ENCODE measurements at places on chromosomes 1 and 21.

- DNase-seq: no peak
These were observed 82.8 kb upstream of the CD34 start for GRCh38 chr1:207993477-207994445.

GRCh38 chr1:156608981-156609380 is 7.7 kb upstream of the GPATCH4 start:
- DNase-seq: peak; percentile 45

GRCh38 chr1:147334292-147334691 is 91.8 kb downstream of the CHD1L start:
- DNase-seq: no peak

DNA sequence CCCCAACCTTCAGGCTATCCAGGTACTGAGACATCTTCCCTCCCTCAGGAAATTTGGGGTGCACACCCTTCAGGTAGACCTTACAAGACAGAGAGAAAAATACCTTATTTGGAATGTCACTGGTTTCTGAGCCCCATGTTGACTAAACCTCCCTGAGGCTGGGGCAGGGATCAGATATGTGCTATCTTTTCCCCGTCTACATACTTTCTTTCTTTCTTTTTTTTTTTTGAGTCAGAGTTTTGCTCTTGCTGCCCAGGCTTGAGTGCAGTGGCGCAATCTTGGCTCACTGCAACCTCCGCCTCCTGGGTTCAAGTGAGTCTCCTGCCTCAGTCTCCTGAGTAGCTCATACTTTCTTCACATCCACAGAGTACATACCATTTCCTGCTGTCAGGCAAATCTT is 1.6 kb downstream of the CYB5R1 start:
- DNase-seq: no peak

DNA sequence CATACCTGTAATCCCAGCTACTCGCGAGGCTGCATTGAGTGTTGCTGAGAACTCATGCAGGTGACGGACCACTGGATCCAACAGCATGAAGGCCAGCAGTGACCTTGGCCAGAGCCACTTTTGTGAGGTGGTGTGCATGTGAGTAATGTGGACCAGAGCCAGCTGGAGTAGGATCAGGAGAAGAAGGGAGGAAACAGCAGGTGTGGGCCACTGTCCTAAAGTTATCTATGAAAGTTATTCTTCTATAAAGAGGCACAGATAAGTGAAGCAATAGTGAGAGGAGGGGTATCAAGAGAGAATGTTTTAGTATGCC is 47.8 kb downstream of the TCP10L start:
- DNase-seq: no peak

- DNase-seq: no peak
These were observed 390 bp upstream of the S100A9 start for GRCh38 chr1:153357076-153357852.

- DNase-seq: no peak
These were observed 107.0 kb upstream of the HMCN1 start for GRCh38 chr1:185627171-185627570.

DNA sequence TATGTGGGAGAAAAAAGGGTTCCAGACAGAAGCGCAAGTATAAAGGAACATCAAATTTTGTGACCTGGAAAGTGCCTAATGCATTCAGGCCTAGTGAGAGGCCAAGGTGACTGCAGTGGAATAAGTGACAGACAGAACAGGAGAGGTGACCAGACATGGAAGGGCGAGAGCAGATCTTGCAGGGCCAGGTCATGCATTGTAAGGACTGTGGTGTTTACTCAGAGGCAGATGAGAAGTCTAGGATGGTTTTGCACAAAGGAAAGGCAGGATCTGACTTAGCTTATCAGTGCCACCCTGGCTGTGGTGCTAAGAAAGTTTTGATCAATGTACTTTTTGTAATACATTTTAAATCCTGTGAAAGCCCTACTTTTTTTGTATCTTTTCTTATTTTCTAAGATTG is 34.1 kb upstream of the AHCYL1 start:
- DNase-seq: no peak

DNA sequence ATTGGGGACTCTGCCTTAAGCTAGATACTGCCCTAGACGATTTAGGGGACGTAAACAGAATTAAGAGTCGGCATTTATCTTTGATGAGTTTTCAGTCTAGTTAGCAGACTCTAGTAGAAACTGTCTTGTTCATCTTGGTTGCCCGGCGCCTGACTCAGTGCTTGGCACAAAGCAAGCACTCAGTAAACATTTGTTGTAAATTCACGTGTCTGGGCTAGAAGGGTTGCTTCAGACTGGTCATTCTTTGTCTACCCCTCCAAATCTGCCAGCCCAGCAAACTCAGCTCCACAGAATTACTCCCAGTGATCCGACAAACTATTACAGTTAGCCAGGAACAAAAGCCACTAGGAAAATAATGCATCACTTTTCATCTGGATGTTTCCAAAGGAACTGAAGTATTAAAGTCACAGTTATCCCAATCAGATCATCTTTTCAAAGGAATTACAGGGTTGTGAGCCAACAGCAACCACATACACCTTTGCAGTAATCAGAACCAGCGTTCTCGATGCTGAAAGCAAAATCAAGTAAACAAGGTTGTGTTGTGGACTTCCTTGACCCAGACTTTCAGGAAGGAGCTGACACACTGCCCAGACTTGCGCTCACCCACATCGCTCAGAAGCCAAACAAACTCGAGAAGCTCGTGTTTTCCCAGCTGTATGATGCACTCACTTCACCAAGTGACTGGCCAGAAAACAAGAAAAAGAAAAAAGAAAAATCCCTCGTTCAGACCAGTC is 66.5 kb upstream of the GADD45A start:
- no peak for DNase-seq

GRCh38 chr1:160161965-160162705 is 10.7 kb downstream of the ATP1A4 start:
- no peak for DNase-seq

DNA sequence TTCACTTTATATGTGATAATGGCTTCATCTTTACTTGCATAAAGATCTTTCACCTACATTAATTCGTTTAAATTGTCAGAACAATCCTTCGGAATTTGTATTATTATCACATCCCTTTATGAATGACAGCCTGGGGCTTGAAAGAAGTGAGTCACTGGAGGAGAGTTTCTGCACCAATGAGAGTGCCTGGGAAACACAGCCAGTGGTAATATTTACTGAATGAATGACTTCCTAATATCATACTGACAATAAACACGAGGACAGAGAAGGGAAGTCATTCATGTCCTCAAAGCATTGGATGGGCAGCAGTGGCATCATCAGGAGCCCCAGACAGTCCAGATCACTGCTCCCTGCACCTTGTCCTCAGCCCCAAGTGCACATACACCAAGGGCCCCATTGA is 40.7 kb upstream of the PDE4B start:
- no peak for DNase-seq

GRCh38 chr1:72111662-72112061 is 170.7 kb downstream of the NEGR1 start:
- DNase-seq: no peak

DNA sequence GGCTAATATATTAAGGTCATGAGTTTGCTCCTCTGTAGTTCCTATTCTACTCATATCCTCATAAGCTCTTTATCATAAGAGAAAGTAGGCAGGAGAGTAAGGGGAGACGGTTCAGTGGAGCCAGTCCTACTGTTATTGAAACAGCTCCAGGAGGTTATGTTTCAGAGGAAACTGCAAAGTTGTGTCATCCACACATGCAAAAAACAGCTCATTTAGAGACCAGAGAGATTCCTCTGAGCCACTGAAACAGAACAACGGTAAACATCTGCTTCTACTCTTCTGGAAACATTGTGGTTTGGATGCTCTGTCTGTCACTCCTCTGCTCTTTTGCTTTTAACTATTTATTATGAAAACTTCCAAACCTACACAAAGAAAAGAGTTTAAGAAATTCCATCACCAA is 66.3 kb upstream of the PPP2R5A start:
- no peak for DNase-seq

DNA sequence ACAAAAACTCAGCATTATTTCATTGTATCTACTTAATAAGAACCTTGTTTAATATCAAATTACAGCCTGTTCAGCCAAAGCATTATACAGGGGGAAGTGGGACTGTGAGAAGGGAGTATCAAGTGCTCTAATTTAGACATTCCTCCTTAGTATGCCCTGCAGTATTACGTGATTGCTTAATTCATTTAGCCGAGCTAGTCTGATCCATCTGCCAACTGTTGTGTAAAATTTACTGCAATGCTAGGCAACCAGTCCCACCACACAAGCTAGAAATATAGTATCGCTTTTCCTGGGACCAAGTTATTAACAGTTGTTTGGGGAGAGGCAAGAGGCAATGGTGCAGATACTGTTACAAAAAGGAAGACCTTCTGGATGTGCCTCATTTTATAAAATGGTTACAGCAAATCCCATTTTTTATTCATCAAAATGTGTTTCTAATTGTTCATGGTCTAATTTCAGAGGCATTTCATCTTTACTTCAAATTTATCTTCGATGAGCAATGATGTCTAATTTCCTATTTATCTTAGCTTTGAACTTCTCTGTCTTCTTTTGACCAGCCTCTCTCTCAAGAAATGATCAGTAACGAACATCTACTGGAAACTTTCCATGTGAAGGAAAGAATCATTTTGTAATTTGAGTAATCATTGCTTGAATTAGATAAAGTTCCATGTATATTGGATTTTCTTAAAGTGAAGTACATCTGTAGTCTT is 283.3 kb downstream of the DUSP10 start:
- DNase-seq: no peak

GRCh38 chr1:182957902-182958395 is 5.0 kb upstream of the SHCBP1L start:
- no peak for DNase-seq

DNA sequence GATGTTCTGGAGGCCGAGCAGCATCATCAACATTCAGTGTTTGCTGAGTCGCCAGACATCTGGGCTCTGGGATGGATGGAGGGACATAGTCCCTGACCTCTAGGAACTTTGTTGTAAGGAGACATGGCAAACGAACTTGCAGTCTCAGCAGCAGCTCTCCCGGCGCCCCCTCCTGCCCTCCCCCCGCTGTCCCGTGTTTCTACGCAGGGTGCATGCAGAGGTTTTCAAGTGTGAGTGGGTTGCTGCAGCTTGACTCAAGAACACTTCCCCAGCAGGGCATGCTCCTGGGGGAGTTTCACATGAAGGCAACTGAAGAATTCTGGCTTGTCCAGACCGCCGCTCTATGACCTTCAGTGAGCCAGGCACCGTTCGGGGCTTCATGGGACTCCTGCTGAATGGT is 121.9 kb downstream of the CAMTA1 start:
- no peak for DNase-seq

DNA sequence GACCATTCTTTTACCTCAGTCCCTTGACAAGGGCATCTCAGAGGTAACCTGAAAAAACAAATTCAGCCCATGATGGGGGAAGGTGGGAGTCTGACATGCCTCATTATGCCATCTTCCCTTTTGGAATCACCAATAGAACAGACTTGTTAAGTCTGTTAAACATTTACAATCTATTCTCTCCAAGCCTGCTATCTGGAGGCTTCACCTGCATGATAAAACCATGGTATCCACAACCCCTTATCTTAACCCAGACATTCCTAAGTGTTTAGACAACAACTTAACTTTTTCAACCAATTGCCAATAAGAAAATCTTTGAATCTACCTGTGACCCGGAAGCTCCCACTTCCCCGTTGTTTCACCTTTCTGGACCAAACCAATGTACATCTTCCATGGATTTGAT is 233.0 kb upstream of the CACYBP start:
- DNase-seq: no peak

- no peak for DNase-seq
These were observed 26.0 kb upstream of the KCNK2 start for GRCh38 chr1:215056584-215056983.

- DNase-seq: no peak
These were observed 74.9 kb upstream of the CNIH3 start for GRCh38 chr1:224541072-224541790.

DNA sequence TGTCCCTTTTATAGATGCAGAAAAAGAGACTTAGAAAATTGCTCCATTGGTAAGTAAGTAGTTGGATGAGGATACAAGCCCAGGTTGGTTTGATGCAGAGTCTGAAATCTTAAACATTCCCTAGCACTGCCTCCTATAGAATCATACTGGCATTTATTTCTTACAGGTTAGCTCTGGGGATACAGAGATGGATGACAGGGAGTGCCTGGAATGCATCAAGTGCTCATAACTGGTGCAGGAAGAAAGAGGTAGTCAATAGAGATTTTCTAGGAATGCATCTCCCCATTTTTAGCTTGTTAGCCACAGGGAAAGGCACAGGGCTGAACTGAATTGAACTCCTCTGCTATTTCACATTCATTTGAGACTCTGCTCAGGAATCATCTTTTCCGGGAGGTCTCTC is 269.0 kb upstream of the USP24 start:
- no peak for DNase-seq

GRCh38 chr1:210340311-210340710 is 11.6 kb downstream of the HHAT start:
- DNase-seq: no peak

DNA sequence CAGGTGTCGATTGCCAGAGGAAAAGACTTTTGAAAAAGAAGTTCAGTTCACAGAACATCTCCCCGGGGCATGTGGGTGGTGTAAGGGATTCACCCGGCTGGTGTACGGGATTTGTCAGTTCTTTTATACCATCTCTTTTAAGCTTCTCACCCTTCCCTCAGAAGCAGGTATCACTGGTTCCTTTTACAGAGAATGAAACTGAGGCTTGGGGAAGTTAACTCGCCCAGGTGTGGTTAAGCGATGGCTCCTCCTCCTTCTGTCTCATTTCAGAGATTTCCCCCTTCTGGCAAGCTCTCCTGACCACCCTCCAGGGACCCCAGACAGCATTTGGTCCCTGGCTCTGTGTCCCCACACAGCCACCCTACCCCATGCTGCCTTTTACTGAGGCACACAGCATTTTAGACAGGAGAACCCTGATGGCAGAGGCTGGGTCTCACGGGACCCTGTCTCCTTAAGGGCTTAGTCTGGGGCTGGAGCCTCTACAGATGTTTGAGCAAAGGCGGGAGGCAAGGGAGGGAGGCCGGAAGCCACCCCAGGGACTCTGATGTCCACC is 2.8 kb upstream of the ECE1 start:
- DNase-seq: peak; percentile 84

GRCh38 chr1:162972773-162973172 is 96.4 kb upstream of the RGS4 start:
- DNase-seq: no peak

GRCh38 chr1:35530168-35530567 is 27.0 kb downstream of the KIAA0319L start:
- DNase-seq: no peak

GRCh38 chr1:85707267-85707989 is 805 bp downstream of the ZNHIT6 start:
- DNase-seq: no peak

GRCh38 chr1:172719694-172720138 is 60.8 kb downstream of the FASLG start:
- peak; percentile 70 for DNase-seq

GRCh38 chr1:39671793-39672550 is at the start of gene NT5C1A:
TSS of gene NT5C1A (minus strand) at chr1:39672107. CDS start at chr1:39672038, 69 bp downstream.
- no peak for DNase-seq

- no peak for DNase-seq
These were observed 11.6 kb upstream of the FAM20B start for GRCh38 chr1:179014123-179014522.

- no peak for DNase-seq
These were observed 275.1 kb downstream of the PTPRU start for GRCh38 chr1:29511436-29511835.
